Stimulated activated CD4-positive, alpha-beta T cell treated with anti-CD3 and anti-CD28 coated beads, Interleukin-12 subunit alpha, Interleukin-12 subunit beta, amount 100 ng/mL, for 48 hours (primary cell): ENCODE measurements at places on chromosomes 7 and 10.

DNA sequence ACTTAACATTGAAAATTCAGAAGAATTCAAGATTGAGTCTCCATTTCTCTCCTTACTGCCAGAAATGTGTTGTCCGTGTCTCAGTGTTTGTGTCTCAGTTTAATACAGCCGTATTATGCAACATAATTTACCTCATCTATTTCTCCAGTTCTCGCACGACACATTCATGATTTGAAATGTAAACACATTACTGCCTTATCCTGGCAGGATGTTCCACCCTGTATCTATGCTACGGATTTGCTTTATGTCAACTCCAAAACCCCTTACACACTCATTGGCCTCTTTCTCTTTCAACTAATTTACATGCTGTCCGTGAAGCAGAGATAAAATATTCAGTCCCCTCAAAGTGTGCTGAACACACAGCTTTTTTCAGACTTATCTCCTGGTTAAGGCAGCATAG lies 653.7 kb upstream of the SEMA3D start:
- no peak for DNase-seq

DNA sequence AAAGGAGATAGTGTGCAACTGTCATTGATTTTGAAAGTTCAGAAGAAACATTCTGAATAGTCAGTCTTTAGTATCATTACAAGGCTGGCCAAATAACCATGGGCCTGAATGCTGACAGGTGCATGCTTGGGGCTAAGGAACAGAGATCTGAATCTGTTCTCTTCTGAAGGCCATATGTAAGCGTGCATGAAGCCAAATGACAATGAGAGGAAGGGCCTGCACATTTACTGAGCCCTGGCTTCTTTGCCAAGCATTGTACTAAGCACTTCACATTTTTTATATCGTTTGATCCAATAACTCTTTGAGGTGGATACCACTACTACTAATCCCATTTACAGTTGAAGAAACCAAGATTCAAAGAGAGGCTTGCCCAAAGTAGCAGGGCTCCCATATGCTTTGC lies 22.5 kb upstream of the TIAL1 start:
- DNase-seq, result no peak

DNA sequence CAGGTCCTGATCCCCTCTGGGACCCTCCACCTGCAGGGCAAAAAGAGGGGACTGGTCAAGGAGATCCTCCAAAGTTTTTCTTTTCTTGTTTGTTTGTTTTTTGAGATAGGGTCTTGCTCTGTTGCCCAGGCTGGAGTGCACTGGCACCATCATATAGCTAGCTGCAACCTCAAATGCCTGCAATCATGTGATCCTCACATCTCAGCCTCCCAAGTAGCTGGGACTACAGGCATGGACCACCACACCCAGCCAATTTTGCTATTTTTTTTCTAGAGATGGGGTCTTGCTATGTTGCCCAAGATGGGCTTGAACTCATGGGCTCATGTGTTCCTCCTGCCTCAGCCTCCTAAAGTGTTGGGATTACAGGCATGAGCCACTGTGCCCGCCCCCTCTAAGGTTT lies 41.0 kb downstream of the EPHB4 start:
- no peak for DNase-seq

DNA sequence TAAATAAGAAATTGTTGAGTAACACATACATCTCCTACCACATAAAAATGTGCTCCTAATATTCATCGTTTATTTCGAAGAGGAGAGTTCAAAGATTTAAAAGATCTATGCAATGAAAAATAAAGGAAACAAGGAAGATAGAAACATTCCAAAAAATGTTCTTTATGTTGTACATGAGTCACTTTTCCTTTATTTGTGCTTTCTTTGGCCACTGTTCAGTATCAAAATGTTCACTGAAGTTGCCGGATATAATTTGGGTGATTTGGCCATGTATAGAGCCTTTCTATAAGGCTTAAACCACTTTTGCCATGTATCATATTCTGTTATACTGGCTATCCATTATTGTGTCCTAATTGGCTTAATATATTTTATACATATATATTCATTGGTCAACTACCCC lies 62.9 kb upstream of the PRR15 start:
- no peak for DNase-seq

- no peak for DNase-seq
These were observed 121.8 kb upstream of the CAV2 start for GRCh38 chr7:116377721-116378120.

DNA sequence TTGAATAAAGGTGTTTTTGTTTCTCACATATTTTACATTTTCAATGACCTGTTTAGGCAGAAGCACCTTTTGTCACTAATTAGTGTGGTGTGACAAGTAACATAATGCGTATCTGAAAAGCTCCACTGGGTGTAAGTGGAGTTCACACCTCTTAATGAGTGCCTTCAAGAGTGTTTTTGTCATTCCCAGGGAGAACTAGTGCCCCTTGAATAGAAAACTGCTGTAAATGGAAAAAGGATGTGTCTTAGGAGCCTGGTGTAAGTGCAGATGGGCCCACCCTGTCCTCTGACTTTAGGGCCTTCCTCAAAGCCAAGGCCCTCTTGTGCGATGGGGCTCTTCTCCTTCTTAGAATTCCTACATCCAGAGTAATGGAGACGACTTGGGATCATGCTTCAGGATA lies 170.0 kb downstream of the MGMT start:
- DNase-seq, result no peak

DNA sequence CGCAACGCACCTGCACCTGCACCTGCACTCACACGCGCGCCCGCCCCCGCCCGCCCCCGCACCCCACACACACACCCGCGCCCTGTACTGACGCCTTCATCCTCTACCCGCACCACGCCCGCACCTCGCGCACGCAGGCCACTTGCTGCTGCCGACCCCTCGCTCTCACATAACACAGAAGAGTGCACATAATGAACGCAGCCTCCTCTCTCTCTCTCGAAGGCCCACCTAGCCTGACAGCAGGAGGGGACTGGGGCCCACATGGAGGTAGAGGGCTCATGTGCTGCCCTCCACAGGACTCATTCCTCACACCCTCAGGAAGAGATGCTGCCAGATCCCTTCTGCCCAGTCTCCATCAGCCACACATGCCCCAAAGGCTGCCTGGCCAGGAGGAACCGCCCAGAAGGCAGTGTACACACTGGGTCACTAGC lies 432 bp upstream of the CAMK2B start:
- no peak for DNase-seq

DNA sequence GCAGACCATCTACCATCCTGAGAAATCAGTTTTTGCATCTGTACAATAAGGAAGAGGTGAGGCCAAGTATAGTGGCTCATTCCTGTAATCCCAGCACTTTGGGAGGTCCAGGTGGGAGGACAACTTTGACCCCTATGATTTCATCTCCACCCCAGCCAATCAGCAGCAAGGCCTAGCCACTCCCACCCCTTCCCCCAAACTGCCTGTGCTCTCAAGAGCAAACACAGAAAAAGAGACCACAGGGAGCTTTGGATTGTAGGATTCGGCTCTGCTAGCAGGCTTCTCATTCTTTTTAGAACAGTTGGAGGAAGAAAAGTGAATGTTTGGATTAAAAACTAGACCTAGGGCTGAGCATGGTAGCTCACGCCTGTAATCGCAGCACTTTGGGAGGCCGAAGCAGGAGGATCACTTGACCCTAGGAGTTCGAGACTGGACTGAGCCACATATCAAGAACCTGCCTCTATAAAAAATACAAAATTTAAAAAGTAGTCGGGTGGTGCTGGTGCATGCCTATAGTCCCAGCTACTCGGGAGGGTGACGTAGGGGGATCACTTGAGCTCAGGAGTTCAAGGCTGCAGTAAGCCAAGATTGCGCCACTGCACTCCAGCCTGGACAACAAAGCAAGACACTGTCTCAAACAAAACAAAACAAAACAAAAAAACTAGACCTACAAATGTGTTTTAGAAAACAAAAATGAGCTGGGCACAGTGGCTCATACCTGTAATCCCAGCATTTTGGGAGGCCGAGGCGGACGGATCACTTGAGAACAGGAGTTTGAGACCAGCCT lies 25.1 kb upstream of the PROSER2 start:
- DNase-seq, result no peak

- DNase-seq, result no peak
These were observed 252.0 kb downstream of the DPP6 start for GRCh38 chr7:154304231-154304630.

DNA sequence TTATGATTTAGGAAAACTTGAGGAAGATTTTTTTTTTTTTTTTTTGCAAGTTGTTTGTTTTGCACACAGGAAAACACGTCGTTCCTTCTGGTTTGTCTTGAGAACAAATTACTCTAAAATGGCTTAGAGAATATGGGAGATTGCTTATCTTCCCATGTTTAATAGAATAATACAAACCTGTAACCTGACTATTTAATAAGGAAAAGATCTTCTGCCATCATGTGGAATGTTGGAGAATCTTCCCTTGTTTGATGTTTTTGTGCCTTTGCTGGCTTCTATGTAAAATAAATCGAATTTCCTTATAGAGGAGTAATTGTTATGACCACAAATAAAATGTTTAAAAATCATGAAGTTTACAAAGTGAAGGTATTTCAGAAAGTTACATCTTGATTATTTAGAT lies 818.8 kb downstream of the GATA3 start:
- DNase-seq, result no peak

GRCh38 chr10:13271552-13272163 lies 28.2 kb downstream of the PHYH start:
- DNase-seq, result peak; percentile 30

DNA sequence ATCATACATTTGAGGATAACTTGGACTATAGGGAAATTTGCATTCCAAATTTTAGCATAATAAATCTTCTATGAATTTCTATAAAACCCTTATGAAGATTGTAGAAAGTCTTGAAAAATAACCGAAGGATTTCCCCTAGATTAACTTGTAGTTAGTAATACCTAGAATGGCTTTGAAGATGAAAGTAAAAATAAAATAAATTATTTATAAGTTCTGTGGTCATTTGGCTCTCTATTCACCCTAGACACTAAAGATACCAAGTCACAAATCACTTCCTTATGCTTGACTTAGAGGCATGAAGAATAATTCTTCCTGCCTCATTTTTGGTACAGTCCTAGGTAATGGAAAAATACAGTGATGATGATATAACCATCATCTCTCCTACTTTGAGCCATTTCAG lies 79.3 kb downstream of the CSTF2T start:
- no peak for DNase-seq
